ENCODE measurements at places on chromosomes 2 and 18. TPM values are rescaled to one million over a fixed set of nuclear protein-coding genes. Genes with fewer than 3 reads are reported as not detected.
A peak's percentile ranks its signal among the peaks of the same experiment; 100 is the strongest.

GRCh38 chr2:242052421-242052820 is 182.9 kb downstream of the RTP5 start:
- no peaks in the 10 kb centered on the region for H3K36me3 ChIP-seq
- no peak overlapping the region for H3K4me3 ChIP-seq
- no peak for DNase-seq
- peaks cover 13% of the 10 kb centered on the region for H3K27me3 ChIP-seq

Gene CABYR
- 1.00 TPM for total RNA-seq

DNA sequence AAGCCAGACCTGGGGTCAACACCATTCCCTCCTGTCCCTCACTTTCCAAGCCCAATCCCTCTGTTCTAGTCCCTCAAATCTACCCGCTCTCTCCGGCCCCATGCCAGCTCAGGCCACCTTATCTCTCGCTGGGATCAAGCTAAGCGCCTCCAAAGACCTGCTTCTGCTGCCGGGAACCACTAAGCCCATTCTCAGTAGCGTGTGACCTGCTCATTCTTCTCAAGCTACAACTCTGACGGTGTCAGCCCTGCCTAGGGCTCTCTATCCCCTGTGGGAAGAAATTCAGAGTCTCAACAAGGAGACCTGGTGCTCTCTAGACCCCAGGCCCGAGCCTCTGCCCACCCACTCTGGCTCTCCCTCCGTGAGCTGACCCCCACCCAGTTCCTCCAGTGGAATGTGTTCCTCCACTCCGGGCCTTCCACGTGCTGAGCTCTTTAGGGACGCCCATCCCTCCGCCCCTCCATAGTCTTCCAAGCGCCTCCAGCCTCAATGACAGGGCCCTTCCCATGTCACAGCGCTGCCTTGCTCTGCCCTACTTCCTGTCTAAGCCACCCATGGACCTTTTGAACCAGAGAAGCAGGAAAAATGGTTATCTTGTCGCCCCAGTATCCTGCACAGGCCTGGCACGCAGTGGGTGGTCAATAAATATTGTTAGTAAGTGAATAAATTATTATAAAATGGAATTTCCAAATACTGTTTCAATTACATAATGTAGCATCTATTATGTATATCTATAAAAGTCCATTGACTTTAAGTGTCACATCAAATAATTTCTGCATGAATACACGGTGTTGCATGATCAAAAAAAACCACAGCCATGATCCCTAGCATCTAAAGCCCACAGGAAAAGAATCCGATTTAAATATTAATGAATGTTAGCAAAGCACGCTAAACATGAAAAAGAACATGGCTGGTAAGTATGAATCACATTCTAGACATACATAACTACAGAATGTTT is 127.6 kb downstream of the ZNF516 start:
- H3K27me3 ChIP-seq = peaks cover 11% of the 10 kb centered on the region
- no peak for DNase-seq
- H3K36me3 ChIP-seq = no peaks in the 10 kb centered on the region
- H3K27ac ChIP-seq = no peak overlapping the region

DNA sequence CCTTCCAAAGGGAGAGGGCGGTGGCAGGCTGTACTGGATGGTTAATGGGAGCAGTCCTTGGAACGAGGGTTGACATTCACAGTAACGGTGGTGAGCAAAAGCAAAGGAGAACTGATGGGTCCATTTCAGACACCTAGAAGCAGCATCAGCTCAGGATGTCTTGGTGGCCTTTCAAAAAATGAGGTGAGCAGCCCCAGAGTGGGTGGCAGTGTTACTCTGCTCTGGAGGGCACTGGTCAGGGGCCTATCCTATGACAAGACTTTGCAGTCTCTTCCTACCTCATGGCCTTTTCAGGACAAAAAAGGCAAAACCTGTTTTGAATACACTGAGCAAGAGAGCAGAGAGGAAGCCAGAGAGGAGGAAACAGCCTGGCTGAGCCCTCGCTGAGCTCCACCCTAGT is 23.5 kb downstream of the CAPN14 start:
- H3K36me3 ChIP-seq = no peaks in the 10 kb centered on the region
- H3K27me3 ChIP-seq = no peaks in the 10 kb centered on the region
- no peak overlapping the region for H3K4me3 ChIP-seq

DNA sequence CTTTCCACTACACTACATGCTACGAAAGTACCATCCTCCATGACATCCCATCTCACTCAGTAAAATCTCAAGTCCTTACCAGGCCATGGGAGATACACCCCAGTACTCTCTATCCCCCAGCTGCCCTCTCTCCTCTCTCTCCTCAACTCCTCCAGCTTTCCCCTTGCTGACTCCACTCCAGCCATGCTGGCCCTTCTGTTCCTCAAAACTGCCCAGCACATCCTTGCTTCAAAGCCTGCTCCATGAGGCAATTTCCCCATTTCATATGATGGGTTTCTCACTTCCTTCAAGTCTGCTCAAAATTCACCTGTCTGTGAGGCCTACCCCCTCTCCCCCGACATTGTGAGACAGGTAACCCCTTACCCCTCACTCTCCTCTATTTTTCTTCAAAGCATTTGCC is 8.6 kb downstream of the CHN1 start:
- DNase-seq = no peak
- H3K4me1 ChIP-seq = peaks cover 3% of the 10 kb centered on the region
- no peaks in the 10 kb centered on the region for H3K36me3 ChIP-seq
- peaks cover 16% of the 10 kb centered on the region for H3K27me3 ChIP-seq

Gene CIB4
- not detected for total RNA-seq

- H3K27ac ChIP-seq = no peak overlapping the region
- H3K36me3 ChIP-seq = no peaks in the 10 kb centered on the region
- H3K27me3 ChIP-seq = peaks cover 2% of the 10 kb centered on the region
Observed at GRCh38 chr2:64400733-64401528, 53.0 kb upstream of the LGALSL start.

Gene SERPINE2
- total RNA-seq = 16.5 TPM

GRCh38 chr2:20397811-20398447 is 47.3 kb upstream of the PUM2 start:
- no peaks in the 10 kb centered on the region for H3K4me1 ChIP-seq
- DNase-seq = no peak
- peaks cover 6% of the 10 kb centered on the region for H3K27me3 ChIP-seq
- no peaks in the 10 kb centered on the region for H3K36me3 ChIP-seq
- no peak overlapping the region for H3K4me3 ChIP-seq

Gene CAPN14
- 0.39 TPM for total RNA-seq

DNA sequence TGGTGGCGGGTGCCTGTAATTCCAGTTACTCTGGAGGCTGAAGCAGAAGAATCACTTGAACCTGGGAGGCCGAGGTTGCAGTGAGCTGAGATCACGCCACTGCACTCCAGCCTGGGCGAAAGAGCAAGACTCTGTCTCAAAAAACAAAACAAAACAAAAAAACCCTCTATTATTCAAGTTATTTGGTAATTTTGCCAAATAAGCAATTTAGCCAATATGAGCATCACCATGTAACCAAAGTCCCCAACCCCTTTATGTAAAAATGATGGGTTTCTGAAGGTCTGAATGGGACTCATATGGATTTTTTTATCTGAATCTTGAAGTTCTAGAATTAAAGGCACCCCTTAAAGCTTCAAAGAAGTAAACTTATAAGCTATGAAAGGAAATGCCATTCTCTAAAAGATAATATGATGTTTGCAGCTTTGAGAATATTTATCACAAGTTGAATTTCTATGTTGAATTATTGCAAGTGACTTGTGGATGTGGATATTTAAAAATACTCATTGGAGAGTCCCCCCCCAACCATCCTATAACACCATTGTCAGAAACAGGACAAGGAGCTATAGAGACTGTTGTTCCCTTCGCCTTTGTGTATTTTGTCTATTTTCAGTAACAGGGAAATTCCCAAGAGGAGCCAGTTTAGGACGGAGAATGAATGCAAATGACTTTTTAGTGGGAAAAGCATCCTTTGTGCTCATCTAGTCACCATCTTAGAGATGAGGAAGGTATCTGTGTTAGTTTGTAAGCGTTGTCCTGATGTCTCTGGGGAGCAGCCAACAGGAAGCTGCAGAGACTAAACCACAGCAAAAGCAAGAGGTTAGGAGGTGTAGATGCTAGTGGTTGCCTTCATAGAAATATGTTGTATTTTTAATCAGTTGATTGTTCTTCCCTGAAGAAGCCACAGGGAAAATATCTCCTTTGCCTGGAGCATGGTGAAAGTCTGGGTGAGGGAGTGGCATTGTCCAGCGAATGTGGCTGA is 68.3 kb downstream of the TET3 start:
- DNase-seq = no peak
- peaks cover 29% of the 10 kb centered on the region for H3K4me1 ChIP-seq
- no peaks in the 10 kb centered on the region for H3K27me3 ChIP-seq
- no peak overlapping the region for H3K4me3 ChIP-seq

- no peak for DNase-seq
- H3K27me3 ChIP-seq = no peaks in the 10 kb centered on the region
- H3K4me1 ChIP-seq = no peaks in the 10 kb centered on the region
- no peak overlapping the region for H3K27ac ChIP-seq
- no peaks in the 10 kb centered on the region for H3K36me3 ChIP-seq
- H3K4me3 ChIP-seq = no peak overlapping the region
Observed at GRCh38 chr2:122366427-122366826, 611.0 kb downstream of the TSN start.

DNA sequence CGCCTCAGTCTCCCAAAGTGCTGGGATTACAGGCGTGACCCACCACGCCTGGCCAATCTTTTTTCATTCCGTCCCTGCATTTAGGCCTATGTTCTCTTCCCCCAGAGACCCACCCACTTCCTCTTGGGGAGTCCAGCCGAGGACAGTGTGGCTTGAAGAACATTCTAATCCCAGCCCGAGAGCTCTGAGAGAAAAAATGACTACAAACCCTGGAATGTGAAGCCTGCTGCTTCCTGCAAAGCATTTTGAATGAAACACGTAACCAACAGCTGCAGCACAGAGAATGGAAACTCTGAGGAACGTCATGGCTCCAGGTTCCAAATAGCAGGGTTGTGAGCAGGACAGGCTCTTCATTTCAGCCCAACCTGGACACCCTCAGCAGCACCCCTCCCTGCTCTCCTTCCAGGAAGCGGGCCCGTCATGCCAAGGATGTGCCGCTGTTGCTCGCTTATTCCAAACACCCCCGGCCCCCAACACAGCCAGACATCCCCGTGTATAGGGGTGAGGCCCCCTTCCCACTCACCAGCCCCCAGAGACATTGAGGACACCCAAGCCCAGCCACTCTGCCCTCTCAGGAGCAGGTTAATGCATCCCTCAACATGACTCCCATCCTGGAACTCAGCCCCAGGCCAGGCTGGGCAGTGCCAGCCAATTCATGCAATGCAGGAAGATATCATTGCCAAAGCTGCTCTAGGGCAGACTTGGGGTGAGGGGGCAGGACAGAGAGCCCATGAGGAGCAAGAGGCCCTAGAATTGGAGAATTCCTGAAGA is 139.8 kb downstream of the ZFP36L2 start:
- no peak overlapping the region for H3K27ac ChIP-seq
- H3K4me1 ChIP-seq = no peaks in the 10 kb centered on the region
- H3K36me3 ChIP-seq = peaks cover 2% of the 10 kb centered on the region
- H3K27me3 ChIP-seq = no peaks in the 10 kb centered on the region
- H3K4me3 ChIP-seq = no peak overlapping the region
- no peak for DNase-seq

GRCh38 chr2:112829961-112830681 is 6.5 kb downstream of the IL1B start:
- no peak overlapping the region for H3K27ac ChIP-seq
- no peak overlapping the region for H3K4me3 ChIP-seq
- DNase-seq = no peak
- H3K36me3 ChIP-seq = no peaks in the 10 kb centered on the region
- peaks cover 8% of the 10 kb centered on the region for H3K27me3 ChIP-seq

Gene DCDC2C
- total RNA-seq = not detected

DNA sequence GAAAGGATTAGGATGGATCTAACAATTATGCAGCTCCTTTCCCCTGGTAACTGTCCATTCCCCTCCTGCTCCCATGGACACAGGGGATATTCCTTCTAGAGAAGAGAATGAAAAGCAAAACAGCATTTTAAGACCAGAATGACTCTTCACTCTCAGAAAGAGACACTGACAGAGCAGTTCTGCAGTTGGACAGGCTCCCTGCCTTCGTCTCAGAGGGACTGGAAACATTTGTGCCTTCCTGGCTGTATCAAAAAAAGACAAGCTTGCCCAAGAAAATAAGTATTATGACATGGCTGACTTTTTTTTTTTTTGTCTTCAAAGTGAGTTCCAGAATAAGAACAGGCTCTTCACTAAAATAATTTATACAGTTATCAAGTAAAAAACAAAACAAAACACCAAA is 9.5 kb downstream of the PID1 start:
- no peak for DNase-seq
- H3K27ac ChIP-seq = no peak overlapping the region
- H3K27me3 ChIP-seq = no peaks in the 10 kb centered on the region
- H3K36me3 ChIP-seq = no peaks in the 10 kb centered on the region

GRCh38 chr2:17672583-17673317 is 80.9 kb downstream of the SMC6 start:
- peaks cover 14% of the 10 kb centered on the region for H3K4me1 ChIP-seq
- no peak for DNase-seq
- no peak overlapping the region for H3K4me3 ChIP-seq
- no peaks in the 10 kb centered on the region for H3K27me3 ChIP-seq
- H3K27ac ChIP-seq = no peak overlapping the region

Gene EDAR
- total RNA-seq = 0.31 TPM

Gene TUBB8B
- total RNA-seq = not detected

- H3K4me1 ChIP-seq = peaks cover 3% of the 10 kb centered on the region
- peaks cover 10% of the 10 kb centered on the region for H3K36me3 ChIP-seq
- no peak for DNase-seq
- H3K27me3 ChIP-seq = no peaks in the 10 kb centered on the region
- H3K4me3 ChIP-seq = no peak overlapping the region
Observed at GRCh38 chr2:6986912-6987361, 69.7 kb downstream of the RNF144A start.

Gene PELI1
- total RNA-seq = 42.9 TPM

DNA sequence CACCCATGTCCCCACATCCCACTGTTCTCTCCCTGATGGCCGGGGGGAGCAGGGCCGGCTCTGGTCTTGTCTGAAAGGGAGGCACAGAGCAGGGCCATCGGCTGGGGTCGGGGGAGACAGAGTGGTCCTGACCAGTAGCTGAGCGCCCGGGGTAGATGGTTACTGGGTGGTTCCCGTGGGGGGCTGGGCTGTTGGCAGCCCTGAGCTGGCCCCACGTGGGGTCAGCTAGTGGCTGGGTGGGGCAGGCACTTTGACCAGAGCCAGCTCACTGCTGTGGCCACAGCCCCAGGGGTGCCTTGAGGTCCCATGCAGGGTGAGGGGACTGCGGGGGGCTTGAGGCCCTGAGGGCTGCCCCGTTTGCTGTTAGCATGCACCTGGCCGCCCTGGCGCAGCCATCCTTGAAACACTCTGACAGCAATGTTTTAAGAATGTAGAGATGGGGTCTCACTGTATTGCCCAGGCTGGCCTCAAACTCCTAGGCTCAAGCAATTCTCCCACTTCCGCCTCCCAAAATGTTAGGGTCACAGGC is 12.3 kb upstream of the NEU4 start:
- H3K4me1 ChIP-seq = no peaks in the 10 kb centered on the region
- H3K4me3 ChIP-seq = no peak overlapping the region
- DNase-seq = peak; percentile 6
- no peaks in the 10 kb centered on the region for H3K36me3 ChIP-seq
- no peak overlapping the region for H3K27ac ChIP-seq

GRCh38 chr2:204177977-204178522 is 241.5 kb downstream of the ICOS start:
- H3K27me3 ChIP-seq = peaks cover 8% of the 10 kb centered on the region
- peaks cover 3% of the 10 kb centered on the region for H3K4me1 ChIP-seq
- no peaks in the 10 kb centered on the region for H3K36me3 ChIP-seq
- H3K4me3 ChIP-seq = no peak overlapping the region
- peak; percentile 82 for DNase-seq
- H3K27ac ChIP-seq = no peak overlapping the region

- DNase-seq = no peak
- H3K27ac ChIP-seq = no peak overlapping the region
- no peak overlapping the region for H3K4me3 ChIP-seq
- peaks cover 15% of the 10 kb centered on the region for H3K4me1 ChIP-seq
Observed at GRCh38 chr2:216477283-216478035, 21.2 kb upstream of the RPL37A start.

Gene LRP1B
- not detected for total RNA-seq

Gene TEX44
- not detected for total RNA-seq
